ENCODE measurements at places on chromosomes 6 and 20. TPM values are rescaled to one million over a fixed set of nuclear protein-coding genes. Genes with fewer than 3 reads are reported as not detected.

SCRT2 gene
- not detected for total RNA-seq

TMEM14B gene
- 74.1 TPM for total RNA-seq

TREML1 gene
- total RNA-seq = not detected

SAMHD1 gene
- total RNA-seq = 349 TPM

KAT14 gene
- total RNA-seq = 9.7 TPM

FAM83B gene
- total RNA-seq = not detected

FAM8A1 gene
- 26.5 TPM for total RNA-seq

CTAGE9 gene
- total RNA-seq = not detected

EYA2 gene
- total RNA-seq = 9.1 TPM

PLA2G7 gene
- 1.0 TPM for total RNA-seq

FILIP1 gene
- total RNA-seq = 15.9 TPM

SRC gene
- 29.3 TPM for total RNA-seq

SIGLEC1 gene
- 28.2 TPM for total RNA-seq

HLA-DRA gene
- 102 TPM for total RNA-seq

DLL1 gene
- total RNA-seq = 10.4 TPM

SLC35D3 gene
- total RNA-seq = not detected

CCN5 gene
- total RNA-seq = 47.1 TPM

SLC35F1 gene
- total RNA-seq = 12.0 TPM

EPHA7 gene
- total RNA-seq = not detected

FNDC11 gene
- not detected for total RNA-seq

GPSM3 gene
- 9.7 TPM for total RNA-seq

SLA2 gene
- 1.6 TPM for total RNA-seq

HLA-DQB2 gene
- total RNA-seq = not detected

ZSCAN23 gene
- total RNA-seq = 0.69 TPM

GSTA2 gene
- total RNA-seq = not detected

CRIP3 gene
- not detected for total RNA-seq

SLC16A10 gene
- total RNA-seq = 20.1 TPM

NFS1 gene
- total RNA-seq = 32.1 TPM

EIF6 gene
- total RNA-seq = 89.4 TPM

PRSS16 gene
- total RNA-seq = not detected
